Activated CD8-positive, alpha-beta T cell treated with anti-CD3 and anti-CD28 coated beads, Interleukin-2, amount 10 ng/mL, durations not matched to agents 7 days and 5 days (primary cell): ENCODE measurements at places on chromosomes 7 and 10. TPM values are rescaled to one million over a fixed set of nuclear protein-coding genes. Genes with fewer than 3 reads are reported as not detected.
A peak's percentile ranks its signal among the peaks of the same experiment; 100 is the strongest.

GRCh38 chr10:114087255-114087654 is 43.6 kb downstream of the ADRB1 start:
- H3K4me1 ChIP-seq = no peaks in the 10 kb centered on the region
- no peak overlapping the region for H3K4me3 ChIP-seq
- no peak overlapping the region for H3K27ac ChIP-seq

- no peaks in the 10 kb centered on the region for H3K36me3 ChIP-seq
- DNase-seq = no peak
- H3K4me1 ChIP-seq = no peaks in the 10 kb centered on the region
- no peak overlapping the region for H3K4me3 ChIP-seq
- H3K27me3 ChIP-seq = peaks cover 13% of the 10 kb centered on the region
Measured at GRCh38 chr10:21297603-21298383, 227.7 kb downstream of the SKIDA1 start.

Gene MRM2
- 37.8 TPM for total RNA-seq

- no peaks in the 10 kb centered on the region for H3K4me1 ChIP-seq
- no peak overlapping the region for H3K27ac ChIP-seq
- no peaks in the 10 kb centered on the region for H3K36me3 ChIP-seq
- H3K27me3 ChIP-seq = peaks cover 3% of the 10 kb centered on the region
- no peak for DNase-seq
- no peak overlapping the region for H3K4me3 ChIP-seq
Measured at GRCh38 chr7:79282070-79282694, 171.3 kb downstream of the MAGI2 start.

GRCh38 chr7:115674467-115675024 is 356.0 kb downstream of the TFEC start:
- H3K36me3 ChIP-seq = no peaks in the 10 kb centered on the region
- H3K27me3 ChIP-seq = no peaks in the 10 kb centered on the region
- H3K4me3 ChIP-seq = no peak overlapping the region

DNA sequence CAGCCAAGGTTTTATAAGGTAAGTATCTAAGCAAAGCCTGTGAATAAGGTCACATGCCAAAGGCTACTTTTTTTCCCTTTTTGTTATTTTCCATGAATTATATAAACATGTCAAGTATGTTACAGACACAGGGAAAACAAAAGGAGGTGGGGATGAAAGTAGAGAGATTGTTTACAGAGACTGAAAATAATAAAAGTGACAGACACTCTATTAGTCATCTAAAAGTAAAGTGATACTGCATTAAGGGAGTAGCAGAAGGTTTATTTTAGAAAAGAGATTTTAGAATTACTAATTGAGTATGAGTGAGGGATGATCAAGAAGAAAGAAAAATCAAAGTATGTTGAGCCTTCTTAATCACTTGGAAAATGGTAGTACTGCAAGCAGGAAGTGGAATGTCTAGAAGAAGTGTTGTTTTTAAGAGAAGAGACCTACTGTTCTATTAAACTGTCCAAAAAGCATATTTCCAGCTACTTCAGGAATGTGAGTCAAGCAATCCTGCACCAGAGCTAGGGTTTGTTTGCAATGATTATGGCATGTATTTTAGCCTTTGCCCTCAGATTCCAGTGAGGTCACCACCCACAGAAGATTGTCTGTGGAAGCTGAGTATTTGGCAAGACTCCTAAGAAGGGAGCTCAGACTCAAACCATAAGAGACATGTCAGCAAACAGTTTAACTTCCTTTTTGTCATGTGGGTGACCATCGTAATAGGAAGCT is 177.9 kb upstream of the PLXDC2 start:
- H3K27ac ChIP-seq = no peak overlapping the region
- peak overlapping the region; percentile 42 for H3K4me3 ChIP-seq
- no peaks in the 10 kb centered on the region for H3K4me1 ChIP-seq
- H3K27me3 ChIP-seq = no peaks in the 10 kb centered on the region
- no peaks in the 10 kb centered on the region for H3K36me3 ChIP-seq

DNA sequence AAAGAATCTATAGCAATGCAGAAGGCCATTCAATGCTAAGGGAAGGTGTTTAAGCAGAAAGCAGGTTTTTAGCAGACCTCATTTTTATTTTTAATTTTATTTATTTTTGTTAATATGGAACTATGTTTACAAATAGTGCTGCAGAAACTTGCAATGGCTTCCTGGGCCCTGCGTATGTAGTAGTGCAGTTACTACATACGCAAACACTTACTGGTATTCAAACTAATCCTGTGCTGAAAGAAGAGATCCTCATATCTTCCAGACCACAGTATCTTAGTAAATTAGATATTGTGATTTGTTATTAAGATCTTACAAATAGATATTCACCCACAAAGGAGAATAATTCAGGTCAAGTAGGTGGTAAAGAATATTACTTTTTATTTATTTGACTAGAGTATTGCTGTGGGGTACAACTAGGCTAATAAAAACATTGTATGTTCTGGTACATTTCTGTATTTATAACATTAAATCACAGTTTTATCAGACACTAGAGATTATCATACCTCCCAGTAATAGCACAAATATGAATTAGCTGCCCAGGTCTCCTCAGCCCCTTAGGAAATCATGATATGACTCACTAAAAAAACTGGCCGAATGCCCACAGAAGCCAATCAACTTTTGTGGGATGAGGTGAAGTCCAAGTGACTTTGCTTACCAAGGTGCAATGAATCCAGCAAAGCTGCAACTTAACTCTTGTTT is 57.6 kb downstream of the RNLS start:
- no peaks in the 10 kb centered on the region for H3K36me3 ChIP-seq
- no peaks in the 10 kb centered on the region for H3K4me1 ChIP-seq
- peaks cover 5% of the 10 kb centered on the region for H3K27me3 ChIP-seq
- DNase-seq = no peak
- no peak overlapping the region for H3K4me3 ChIP-seq

- DNase-seq = no peak
- H3K27me3 ChIP-seq = peaks cover 36% of the 10 kb centered on the region
- peaks cover 4% of the 10 kb centered on the region for H3K4me1 ChIP-seq
- no peak overlapping the region for H3K27ac ChIP-seq
- H3K36me3 ChIP-seq = no peaks in the 10 kb centered on the region
- H3K4me3 ChIP-seq = no peak overlapping the region
Measured at GRCh38 chr7:94906065-94906851, 1.1 kb upstream of the PPP1R9A start.

GRCh38 chr7:34163956-34164355 is 258.6 kb downstream of the BMPER start:
- no peaks in the 10 kb centered on the region for H3K36me3 ChIP-seq
- H3K27ac ChIP-seq = no peak overlapping the region
- DNase-seq = no peak

- H3K27me3 ChIP-seq = no peaks in the 10 kb centered on the region
- peaks cover 22% of the 10 kb centered on the region for H3K4me1 ChIP-seq
- H3K27ac ChIP-seq = no peak overlapping the region
- H3K36me3 ChIP-seq = no peaks in the 10 kb centered on the region
Measured at GRCh38 chr10:24703700-24704099, 20.0 kb downstream of the ARHGAP21 start.

DNA sequence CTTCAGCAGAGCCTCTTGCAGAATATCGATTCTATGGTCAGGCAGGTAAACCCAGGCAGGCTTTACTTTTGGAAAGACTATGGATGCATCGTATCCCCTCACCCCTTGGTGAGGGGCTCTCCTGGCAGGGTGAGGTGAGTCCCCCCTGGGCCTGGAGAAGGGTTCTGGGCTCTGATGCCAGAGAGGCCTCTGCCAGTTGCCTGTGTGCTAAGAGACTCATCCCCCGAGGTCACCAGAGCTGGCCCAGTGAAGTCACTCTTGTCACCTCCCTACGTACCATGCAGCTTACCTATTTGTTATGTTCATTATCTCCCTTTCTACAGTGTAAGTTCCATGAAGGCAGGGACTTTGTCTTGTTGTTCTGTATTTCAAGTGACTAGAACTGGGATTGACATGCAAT is 51.3 kb downstream of the TSPAN15 start:
- no peaks in the 10 kb centered on the region for H3K27me3 ChIP-seq
- H3K4me1 ChIP-seq = peaks cover 14% of the 10 kb centered on the region
- DNase-seq = no peak

- no peaks in the 10 kb centered on the region for H3K27me3 ChIP-seq
- H3K27ac ChIP-seq = no peak overlapping the region
- H3K4me1 ChIP-seq = peaks cover 38% of the 10 kb centered on the region
Measured at GRCh38 chr7:36967387-36967786, 243.1 kb upstream of the AOAH start.

DNA sequence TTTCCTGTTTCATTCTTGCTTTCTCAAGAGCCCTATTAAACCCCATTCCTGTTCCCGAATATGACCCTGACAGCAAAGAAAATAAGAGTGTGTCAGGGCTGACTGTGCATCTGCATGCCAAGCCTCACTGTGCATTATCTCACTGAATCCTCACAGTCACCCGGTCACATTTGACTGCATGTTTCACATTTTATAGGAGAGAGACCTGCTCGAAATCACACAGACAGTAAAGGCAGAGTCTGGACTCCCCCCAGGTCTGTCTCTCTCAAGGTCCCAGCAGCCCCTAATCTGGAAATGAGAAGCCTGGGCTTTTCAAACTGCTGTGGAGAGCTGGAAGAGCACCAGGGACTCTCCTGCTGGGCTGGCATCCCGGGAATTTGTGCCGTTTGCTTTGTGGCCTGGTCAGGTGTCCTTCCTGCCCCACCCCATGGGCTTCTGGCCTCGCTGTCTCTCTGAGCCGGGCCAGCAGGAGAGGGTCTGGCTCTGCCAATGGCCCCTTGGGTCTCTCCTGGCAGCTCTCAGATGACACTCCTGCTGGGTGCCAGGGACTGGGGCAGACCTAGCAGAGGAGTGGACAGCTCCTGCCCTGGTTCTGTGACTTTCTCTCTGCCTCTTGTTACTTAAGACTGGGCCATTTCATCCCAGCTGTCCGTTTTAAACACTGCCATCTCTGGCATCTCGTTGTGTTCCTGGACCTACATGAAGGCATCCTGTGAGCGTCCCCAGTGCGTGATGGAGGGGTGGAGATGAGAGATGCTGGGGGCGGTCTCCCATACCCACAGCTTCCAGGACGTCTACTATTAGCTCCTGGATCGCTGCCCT is 173.6 kb downstream of the ARHGAP12 start:
- no peak overlapping the region for H3K27ac ChIP-seq
- no peaks in the 10 kb centered on the region for H3K36me3 ChIP-seq
- no peaks in the 10 kb centered on the region for H3K27me3 ChIP-seq
- H3K4me3 ChIP-seq = no peak overlapping the region

Gene CCDC146
- total RNA-seq = 10.7 TPM

DNA sequence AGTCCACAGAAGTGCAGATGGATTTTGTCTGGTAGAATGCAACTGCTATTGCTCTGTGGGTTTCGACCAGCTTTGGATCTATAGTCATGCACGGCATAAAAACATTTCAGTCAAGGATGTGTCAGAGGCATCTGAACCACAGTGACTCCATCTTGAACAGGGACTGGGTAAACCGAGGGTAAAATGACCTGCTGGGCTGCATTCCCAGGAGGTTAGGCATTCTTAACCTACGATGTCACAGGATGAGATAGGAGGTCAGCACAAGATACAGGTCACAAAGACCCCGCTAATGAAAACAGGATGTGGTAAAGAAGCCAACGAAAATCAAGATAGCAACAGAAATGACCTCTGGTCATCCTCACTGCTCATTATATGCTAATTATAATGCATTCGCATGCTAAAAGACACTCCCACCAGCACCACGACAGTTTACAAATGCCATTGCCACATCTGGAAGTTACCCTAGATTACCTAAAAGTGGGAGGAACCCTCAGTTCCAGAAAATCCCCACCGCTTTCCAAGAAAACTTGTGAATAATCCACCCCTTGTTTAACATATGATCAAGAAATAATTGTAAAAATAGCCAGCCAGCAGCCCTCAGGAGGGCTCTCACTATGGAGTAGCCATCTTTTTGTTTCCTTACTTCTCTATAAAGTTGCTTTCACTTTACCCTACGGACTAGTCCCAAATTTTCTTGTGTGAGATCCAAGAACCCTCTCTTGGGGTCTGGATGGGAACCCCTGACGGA is 50.7 kb upstream of the CPXM2 start:
- no peaks in the 10 kb centered on the region for H3K27me3 ChIP-seq
- no peak overlapping the region for H3K27ac ChIP-seq
- no peaks in the 10 kb centered on the region for H3K36me3 ChIP-seq
- H3K4me1 ChIP-seq = no peaks in the 10 kb centered on the region
- DNase-seq = no peak

DNA sequence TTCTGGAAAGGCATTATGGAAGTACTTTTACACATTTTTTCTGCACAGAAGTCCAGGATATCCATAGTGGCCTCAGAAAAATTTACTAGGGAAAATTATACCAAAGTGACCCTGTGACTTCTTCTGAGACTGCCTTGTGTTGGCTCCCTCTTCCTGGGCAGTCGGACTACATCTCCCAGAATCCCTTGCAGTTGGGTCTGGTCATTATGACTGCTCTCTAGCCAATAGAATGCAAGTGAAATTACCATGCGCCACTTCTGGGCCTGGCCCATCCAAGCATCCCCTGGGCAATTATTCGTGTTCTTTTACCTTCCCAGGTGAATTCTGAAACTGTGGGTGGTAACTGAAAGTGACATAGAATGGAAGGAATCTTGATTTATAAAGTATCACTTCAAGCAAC is 430.9 kb downstream of the ACTR3B start:
- no peaks in the 10 kb centered on the region for H3K36me3 ChIP-seq
- no peak overlapping the region for H3K27ac ChIP-seq
- no peaks in the 10 kb centered on the region for H3K4me1 ChIP-seq
- no peak overlapping the region for H3K4me3 ChIP-seq
- no peaks in the 10 kb centered on the region for H3K27me3 ChIP-seq
- no peak for DNase-seq

DNA sequence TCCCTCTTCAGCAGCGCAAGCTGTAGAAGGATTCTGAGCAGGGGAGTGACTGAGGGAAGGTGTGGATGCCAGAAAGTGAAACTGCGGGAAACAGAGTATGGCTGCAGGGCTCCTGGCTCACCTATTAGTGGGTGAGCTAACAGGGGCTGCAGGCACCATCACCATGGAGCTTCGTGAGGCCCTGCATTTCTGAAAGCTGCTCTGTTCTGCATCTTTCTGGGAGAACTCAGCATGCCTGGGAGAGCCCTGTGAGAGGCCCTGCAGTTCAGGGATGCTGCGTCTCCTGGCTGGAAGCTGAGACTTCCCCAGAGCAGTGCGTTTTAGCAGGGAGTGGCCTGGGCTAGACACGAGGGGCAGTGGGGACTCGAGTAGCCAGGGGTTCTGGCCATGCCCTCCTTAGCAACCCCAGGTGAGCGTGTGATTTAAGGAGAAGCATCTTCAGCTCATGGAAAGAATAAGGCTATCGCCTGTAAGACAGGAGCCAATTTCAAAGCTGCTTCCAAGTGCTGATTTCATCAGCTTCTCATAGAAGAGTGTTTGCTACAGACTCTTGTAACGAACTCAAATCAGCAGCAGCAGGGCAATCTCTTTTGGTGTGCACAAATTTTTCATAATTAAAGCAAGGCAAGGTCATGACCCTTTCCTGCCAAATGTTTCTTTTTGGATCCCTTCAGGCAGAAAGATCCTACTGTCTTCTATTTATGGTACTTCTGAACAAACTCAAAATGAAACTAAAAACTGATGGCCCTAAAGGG is 293.6 kb upstream of the ZNF32 start:
- H3K4me3 ChIP-seq = no peak overlapping the region
- no peak overlapping the region for H3K27ac ChIP-seq
- peaks cover 13% of the 10 kb centered on the region for H3K4me1 ChIP-seq
- DNase-seq = no peak

- no peak overlapping the region for H3K27ac ChIP-seq
- peaks cover 31% of the 10 kb centered on the region for H3K27me3 ChIP-seq
- no peak for DNase-seq
Measured at GRCh38 chr7:150848111-150848510, 4.2 kb upstream of the AOC1 start.

Gene GJD4
- not detected for total RNA-seq

GRCh38 chr10:119521443-119522204 is 20.9 kb downstream of the RGS10 start:
- peaks cover 66% of the 10 kb centered on the region for H3K4me1 ChIP-seq
- H3K27me3 ChIP-seq = no peaks in the 10 kb centered on the region
- H3K4me3 ChIP-seq = no peak overlapping the region
- no peak overlapping the region for H3K27ac ChIP-seq

Gene ABCC2
- total RNA-seq = 0.76 TPM
